Stimulated activated CD4-positive, alpha-beta T cell treated with anti-CD3 and anti-CD28 coated beads, Interleukin-2, amount 100 ng/mL, for 24 hours (primary cell): ENCODE measurements at places on chromosomes 6 and 20.

GRCh38 chr6:139457476-139457875 is 83.0 kb upstream of the CITED2 start:
- no peak for DNase-seq

- no peak for DNase-seq
These were observed 28.4 kb upstream of the RIN2 start for GRCh38 chr20:19729672-19730071.

- DNase-seq, result no peak
These were observed 116.2 kb downstream of the MAP3K5 start for GRCh38 chr6:136676075-136676474.

DNA sequence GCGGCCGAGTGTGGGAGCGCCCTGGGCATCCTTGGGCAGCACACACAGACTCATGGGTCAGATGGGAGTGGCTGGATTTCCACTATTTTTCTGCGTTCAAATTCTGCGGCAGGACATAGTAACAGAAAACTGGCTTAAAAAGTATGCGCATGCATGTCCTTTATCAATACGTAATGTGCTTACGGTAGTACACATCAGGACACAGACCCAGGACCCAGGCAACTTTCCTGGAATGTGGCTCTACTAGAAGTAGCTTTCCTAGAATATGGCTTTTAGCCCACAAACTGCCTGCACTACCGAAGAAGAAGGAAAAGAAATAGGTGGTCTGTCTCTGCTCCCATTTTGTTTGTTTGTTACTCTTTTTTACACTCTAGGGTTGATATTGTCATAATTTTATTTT is 43.4 kb upstream of the SHLD1 start:
- DNase-seq, result no peak

DNA sequence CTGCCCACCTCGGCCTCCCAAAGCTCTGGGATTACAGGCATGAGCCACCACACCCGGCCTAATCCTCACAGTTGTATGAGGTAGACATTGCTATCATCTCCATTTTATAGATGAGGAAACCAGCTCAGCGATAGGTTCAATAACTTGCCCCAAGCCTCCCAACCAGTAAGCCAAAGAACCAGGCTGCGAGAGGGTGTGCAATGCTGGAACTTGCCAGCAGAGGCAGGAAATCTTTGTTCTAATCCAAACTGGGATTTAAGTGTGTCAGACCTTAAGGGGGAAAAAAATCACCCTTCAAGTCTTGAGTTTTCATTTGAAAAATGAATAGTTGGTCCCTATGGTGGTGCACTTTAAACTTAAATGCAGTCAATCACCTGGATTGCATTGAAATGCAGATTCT is 20.1 kb upstream of the RNGTT start:
- no peak for DNase-seq

- no peak for DNase-seq
These were observed 325.2 kb upstream of the NT5E start for GRCh38 chr6:85124472-85125354.

GRCh38 chr6:11763460-11764249 is 14.9 kb downstream of the ADTRP start:
- no peak for DNase-seq
